ENCODE measurements at places on chromosomes 5 and 9. TPM values are rescaled to one million over a fixed set of nuclear protein-coding genes. Genes with fewer than 3 reads are reported as not detected.

DNA sequence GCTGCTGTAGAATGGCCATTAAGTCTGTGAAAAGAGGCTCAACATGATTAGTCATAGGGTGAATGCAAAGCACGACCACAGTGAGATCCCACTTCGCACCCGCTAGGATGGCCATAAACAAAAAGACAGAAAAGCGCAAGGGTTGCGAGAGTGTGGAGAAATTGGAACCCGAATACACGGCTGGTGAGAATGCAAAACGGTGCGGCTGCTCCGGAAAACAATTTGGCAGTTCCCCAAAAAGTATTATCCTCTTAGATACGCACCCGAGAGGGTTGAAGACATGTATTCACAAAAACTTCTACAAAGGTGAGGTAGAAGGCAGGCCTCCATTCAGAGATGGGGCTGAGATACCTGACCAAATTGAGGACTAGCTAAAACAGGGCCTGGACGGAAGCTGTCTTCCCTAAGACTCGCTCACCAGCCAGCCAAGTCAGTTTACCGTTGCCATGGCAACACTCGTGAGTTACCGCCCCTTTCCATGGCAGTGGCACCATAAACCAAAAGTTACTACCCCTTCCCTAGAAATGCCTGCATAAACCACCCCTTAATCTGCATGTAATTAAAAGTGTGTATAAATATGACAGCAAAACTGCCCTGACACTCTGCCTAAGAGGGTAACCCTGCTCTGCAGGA lies 726 bp upstream of the PSMB7 start:
- H3K36me3 ChIP-seq, result peaks cover 22% of the 10 kb centered on the region
- H3K4me1 ChIP-seq, result peaks cover 30% of the 10 kb centered on the region
- H3K27me3 ChIP-seq, result no peaks in the 10 kb centered on the region
- no peak overlapping the region for H3K4me3 ChIP-seq

The PCDHA11 gene
- 0.12 TPM for total RNA-seq

- no peak overlapping the region for H3K27ac ChIP-seq
- DNase-seq, result no peak
- H3K4me3 ChIP-seq, result no peak overlapping the region
- H3K4me1 ChIP-seq, result peaks cover 5% of the 10 kb centered on the region
Measured at GRCh38 chr5:52895572-52896413, 93.4 kb upstream of the ITGA2 start.

The DMRTA1 gene
- 2.1 TPM for total RNA-seq

DNA sequence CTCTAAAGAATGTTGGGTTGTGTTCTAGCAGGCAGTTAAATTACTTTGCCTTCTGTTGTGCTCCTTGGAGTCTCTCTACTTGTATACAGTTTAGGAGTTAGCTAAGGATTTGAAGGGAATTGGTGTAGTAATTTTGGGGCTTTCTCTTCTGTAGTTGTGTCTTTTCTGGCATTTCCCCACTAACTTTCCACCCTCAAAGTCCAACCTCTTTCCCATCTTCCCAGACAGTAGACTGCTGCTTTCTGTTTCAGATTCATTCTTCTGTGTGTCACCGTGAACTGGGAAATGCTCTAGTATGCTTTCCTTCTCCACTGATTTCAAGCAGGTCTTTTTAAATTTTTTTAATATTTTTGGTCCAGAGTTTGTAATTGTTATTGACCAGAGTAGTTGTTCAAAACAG lies 4.5 kb upstream of the ANGPTL2 start:
- DNase-seq, result no peak
- H3K4me3 ChIP-seq, result no peak overlapping the region
- no peaks in the 10 kb centered on the region for H3K36me3 ChIP-seq
- H3K27ac ChIP-seq, result no peak overlapping the region

DNA sequence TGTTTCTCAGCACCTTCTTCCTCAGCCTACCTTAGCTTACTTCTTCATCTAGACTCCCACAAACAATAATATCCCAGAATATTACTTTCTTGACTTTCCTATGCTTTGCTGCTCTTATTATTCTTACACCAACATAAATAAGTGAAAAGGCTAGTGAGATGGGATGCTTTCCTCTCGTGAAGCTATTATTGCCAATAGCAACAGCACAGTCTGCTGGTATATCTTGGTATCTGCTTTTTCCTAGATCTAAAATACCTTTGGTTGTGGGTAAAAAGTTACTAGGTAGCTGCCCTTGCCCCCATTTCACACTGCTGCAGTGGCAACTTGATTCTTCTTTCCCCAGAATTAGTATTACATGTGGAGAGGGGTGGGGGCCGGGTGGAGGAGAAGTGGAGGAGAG lies 26.1 kb upstream of the GLIPR2 start:
- H3K36me3 ChIP-seq, result no peaks in the 10 kb centered on the region
- H3K27me3 ChIP-seq, result no peaks in the 10 kb centered on the region
- H3K4me3 ChIP-seq, result no peak overlapping the region
- no peaks in the 10 kb centered on the region for H3K4me1 ChIP-seq
- no peak for DNase-seq

DNA sequence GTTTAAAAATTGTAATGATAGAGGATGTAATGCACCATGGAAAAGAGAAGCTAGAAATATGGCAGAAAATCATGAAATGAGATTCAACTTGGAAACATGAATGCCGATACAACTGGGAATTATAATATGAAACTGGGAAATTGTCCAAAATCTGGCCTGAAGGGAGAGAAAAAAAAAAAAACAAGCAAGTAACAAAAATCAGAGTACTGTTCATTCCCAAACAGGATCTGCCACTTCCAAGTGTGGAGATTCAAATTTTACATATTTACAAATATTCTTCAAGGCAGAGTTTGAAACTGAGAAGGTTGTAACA lies 56.6 kb upstream of the MOCS2 start:
- no peaks in the 10 kb centered on the region for H3K4me1 ChIP-seq
- no peak overlapping the region for H3K27ac ChIP-seq
- peaks cover 4% of the 10 kb centered on the region for H3K27me3 ChIP-seq
- DNase-seq, result no peak

DNA sequence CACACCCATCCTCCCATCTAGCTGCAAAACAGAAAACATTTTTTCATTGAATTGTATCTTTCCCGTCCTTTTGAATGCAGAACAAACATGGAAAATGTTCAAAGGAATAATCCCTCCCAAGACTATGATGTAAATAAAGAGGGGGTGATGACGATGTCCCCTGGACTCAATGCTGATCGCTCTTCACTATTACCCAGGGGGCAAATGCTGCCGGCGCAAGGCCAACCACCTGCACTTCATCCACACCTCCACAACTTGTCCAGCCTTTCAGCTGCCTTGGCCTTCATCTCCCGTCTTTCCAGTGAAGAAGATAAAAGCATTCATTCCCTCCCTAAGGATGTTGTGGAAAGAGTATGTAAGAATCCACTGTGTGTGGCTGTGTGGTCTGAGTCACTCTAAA lies 240.3 kb downstream of the AGTPBP1 start:
- H3K27ac ChIP-seq, result no peak overlapping the region
- no peaks in the 10 kb centered on the region for H3K4me1 ChIP-seq
- no peak overlapping the region for H3K4me3 ChIP-seq
- no peaks in the 10 kb centered on the region for H3K36me3 ChIP-seq
- no peak for DNase-seq
- no peaks in the 10 kb centered on the region for H3K27me3 ChIP-seq

DNA sequence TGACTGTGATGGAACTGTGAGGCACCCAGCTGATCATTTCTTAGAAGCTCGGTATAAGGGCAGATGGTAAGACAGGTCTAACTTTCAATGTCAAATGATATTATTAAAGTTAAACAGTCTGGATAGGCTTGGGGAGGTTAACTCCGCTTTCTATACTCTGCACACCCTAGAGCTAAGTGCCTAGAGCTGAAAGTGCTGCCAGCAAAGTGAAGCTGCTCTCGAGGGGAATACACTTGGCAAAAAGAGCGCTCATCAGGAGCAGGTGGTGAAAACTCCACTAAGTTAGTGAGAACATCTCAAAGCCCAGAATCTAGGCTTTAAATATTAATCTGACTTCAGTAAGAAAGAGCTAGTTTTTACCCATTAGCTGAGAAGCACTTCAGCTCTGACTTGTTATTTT lies 349.6 kb upstream of the SLC30A5 start:
- no peaks in the 10 kb centered on the region for H3K27me3 ChIP-seq
- H3K4me3 ChIP-seq, result no peak overlapping the region
- H3K4me1 ChIP-seq, result no peaks in the 10 kb centered on the region
- DNase-seq, result no peak

The AJM1 gene
- 1.3 TPM for total RNA-seq

DNA sequence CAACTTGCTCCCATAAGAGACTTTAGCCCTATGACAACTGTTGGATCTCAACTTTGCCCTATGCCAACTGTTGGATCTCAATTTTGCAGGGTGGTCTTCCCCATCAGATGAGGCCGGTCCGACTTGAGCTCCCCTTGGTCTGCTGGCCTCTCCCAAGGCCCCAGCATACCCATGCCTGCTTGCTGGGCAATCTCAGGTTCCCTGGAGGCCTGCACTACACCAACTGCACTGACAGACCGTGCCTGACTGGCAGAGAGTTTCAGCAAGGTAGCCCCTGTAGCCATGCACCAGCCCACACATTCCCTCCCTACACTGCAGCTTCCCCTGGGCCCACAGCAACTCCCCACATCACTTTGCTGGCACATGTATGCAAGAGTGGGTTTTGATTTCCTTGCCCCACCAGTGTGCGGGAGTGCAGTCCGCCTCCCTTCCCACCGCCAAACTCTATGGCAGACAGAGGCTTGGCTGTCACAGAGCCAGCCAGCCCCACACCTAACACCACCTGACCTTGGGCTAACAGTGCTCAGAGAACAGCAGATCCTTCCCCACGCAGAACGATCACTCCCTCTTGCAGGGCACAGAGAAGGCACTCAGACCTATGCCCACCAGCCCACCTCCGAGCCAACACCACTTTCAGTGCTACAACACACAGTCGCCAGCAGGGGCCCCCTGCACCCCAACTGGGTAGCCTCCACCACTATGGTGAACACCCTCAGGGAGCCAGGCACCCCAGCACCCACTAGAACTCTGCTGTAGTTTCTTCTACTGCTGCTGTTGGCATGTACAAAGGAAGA lies 279.9 kb upstream of the COX7C start:
- H3K4me1 ChIP-seq, result no peaks in the 10 kb centered on the region
- H3K27ac ChIP-seq, result no peak overlapping the region

- no peaks in the 10 kb centered on the region for H3K36me3 ChIP-seq
- no peaks in the 10 kb centered on the region for H3K4me1 ChIP-seq
- H3K27me3 ChIP-seq, result no peaks in the 10 kb centered on the region
- no peak overlapping the region for H3K4me3 ChIP-seq
Measured at GRCh38 chr5:80114860-80115259, 79.7 kb downstream of the THBS4 start.

DNA sequence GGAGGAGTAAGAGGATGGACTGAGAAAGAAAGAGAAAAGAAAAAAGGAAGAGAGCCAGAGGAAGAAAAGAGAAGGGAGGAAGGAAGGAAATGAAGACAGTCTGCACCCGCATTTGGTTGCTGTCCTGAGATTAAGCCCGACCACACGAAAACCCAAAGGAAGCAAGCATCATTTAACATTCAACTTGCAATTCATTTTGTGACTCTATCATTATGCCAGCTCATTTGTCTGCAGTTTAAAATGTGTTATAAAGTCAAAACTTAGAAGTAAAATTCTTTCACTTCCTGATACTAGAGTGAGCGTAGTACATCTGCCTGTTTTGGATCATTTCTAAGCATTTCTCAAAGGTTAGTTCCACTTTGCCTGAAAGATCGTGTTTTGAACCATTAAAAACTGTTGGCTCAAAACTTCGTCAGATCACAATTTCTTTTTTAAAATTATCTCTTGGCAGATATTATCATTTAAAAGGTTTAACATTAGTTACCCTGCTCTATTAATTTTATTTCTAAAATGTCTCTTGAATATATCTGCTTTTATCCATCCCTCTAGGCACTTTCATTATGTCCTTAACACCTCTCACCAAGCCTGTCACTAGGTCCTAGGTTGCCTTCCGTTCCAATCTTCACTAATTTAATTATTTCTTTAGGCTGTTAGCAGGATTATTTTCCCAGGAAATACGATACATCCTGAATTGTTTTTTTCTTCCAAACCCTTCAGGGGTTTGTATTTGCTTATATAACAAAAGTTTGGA lies 240.9 kb downstream of the TLE4 start:
- peaks cover 23% of the 10 kb centered on the region for H3K4me1 ChIP-seq
- H3K36me3 ChIP-seq, result no peaks in the 10 kb centered on the region
- no peak overlapping the region for H3K4me3 ChIP-seq
- no peaks in the 10 kb centered on the region for H3K27me3 ChIP-seq
- no peak overlapping the region for H3K27ac ChIP-seq

DNA sequence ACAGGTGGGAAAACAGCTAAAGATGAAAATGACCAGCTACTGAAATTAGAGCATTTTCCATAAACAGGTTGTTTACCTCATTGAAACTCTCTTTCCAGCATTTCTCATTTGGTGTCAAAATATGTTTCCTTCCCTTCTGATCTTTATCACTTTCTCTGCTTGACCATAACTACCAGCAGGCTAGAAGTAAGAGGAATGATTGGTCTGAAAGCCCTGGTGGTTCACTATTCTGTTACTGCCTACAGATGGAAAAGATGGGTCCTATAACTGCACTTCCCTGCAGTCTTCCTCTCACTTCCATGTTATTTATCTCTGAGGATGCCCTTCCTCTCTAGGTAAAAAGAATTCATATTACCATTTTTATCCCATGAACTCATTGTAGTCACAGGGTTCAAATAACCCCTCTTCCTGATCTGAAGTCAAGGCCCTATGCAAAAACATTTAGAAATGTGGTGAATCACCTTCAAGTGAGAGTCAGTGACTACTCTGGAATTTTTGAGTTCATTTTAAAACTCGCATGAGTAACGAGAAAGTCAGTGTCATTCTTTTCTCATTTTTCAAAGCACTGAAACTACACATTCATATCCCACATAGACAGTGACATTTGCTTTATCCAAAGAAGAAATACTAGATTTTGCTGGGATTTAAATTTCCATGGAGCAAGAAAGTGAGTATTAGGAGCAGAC lies 51.7 kb downstream of the ZNF474 start:
- no peak overlapping the region for H3K4me3 ChIP-seq
- peak; percentile 81 for DNase-seq
- H3K4me1 ChIP-seq, result peaks cover 36% of the 10 kb centered on the region

DNA sequence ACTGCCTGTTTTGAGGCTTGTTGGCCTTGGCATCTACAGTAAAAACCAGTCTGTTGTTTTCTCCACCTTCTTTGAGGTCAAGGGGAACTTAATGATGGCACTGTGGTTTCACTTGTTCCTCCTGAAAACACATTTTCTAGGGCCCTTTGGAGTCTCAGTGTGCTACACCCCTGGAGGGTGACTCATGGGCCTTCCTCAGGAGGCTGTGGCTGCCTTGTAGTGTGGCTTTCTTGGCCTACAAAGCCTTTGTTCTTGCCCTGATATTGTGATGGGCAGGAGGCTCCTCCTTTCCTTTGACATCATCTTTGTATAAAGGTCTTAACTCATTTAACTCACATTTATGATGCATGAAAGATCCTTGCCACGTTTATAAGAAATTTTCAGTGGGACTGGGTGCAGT lies 56.3 kb upstream of the GPBP1 start:
- no peak overlapping the region for H3K4me3 ChIP-seq
- no peaks in the 10 kb centered on the region for H3K36me3 ChIP-seq
- H3K4me1 ChIP-seq, result no peaks in the 10 kb centered on the region
- peaks cover 4% of the 10 kb centered on the region for H3K27me3 ChIP-seq

- H3K4me1 ChIP-seq, result no peaks in the 10 kb centered on the region
- DNase-seq, result no peak
- no peak overlapping the region for H3K4me3 ChIP-seq
- H3K27me3 ChIP-seq, result no peaks in the 10 kb centered on the region
- H3K36me3 ChIP-seq, result no peaks in the 10 kb centered on the region
Measured at GRCh38 chr5:180161420-180162303, 47.3 kb downstream of the RASGEF1C start.
